ENCODE measurements at places on chromosomes 3 and 15.

GRCh38 chr15:64121614-64122013 lies 25.8 kb downstream of the SNX1 start:
- DNase-seq = no peak

DNA sequence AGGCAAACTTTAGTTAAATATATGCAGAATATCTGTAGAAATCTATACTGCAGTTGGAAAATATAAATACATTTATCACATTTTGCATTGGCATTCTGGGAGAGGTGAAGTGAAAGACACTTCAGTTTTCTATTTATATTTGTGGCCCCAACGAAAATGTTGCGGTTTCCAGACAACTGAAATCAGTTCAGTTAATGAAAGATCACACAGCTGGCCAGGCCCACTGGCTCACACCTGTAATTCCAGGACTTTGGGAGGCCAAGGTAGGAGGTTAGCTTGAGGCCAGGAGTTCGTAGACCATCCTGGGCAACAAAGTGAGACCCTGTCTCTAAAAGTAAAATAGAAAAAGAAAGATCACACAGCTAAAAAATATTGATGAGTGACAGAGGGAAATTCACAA lies 11.9 kb upstream of the CLASP2 start:
- DNase-seq = no peak

DNA sequence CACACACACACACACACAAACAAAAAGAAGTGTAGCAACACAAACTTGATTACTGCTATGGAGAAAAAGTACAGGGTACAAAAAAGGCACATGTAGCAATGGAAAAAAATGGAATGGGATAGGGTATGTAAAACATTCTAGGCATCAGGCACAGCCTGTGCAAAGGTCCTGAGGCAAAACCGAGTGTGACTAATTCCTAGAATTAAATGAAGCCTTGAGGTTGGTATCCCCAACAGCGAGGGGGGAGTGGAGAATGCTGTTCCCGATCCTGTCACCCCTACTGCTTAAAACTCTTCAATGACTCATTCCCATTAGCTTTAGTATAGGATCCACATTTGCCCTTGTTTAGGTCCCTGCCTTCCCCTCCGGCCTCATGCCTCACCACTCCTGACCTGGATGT lies 37.9 kb downstream of the RHCG start:
- no peak for DNase-seq

DNA sequence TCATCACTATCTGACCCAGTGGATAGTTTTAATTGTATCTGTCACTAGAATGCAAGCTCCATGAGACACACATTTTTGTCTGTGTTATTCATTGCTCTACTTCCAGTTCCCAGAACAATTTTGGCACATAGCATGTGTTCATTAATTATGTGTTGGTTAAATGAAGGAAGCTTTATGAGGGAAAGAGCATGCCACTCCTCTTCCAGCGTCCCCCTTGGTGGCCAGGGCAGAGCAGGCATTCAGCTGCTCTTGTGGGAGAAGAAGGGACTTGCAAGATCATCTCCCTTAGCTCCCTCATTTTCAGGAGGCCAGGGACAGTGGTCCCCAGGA lies 489 bp upstream of the GALNT15 start:
- DNase-seq = no peak

DNA sequence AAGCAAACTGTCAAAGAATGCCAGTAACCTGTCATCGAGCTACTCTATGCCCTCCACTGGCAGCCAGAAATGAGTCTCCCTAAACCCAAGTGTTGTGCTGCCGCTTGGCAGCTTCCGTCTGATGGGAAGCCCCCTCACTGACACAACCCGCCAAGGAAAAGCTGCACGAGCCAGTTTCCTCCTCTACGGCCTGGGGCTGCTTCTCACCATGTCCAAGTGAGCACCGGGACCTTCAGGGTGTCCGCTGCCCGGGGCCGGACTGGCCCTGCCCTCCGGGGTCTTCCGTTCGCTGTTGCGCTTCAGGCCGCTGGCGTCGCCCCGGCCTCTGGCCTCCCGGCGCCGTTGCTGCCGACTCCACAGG lies 490 bp downstream of the TOMM70 start:
- no peak for DNase-seq

DNA sequence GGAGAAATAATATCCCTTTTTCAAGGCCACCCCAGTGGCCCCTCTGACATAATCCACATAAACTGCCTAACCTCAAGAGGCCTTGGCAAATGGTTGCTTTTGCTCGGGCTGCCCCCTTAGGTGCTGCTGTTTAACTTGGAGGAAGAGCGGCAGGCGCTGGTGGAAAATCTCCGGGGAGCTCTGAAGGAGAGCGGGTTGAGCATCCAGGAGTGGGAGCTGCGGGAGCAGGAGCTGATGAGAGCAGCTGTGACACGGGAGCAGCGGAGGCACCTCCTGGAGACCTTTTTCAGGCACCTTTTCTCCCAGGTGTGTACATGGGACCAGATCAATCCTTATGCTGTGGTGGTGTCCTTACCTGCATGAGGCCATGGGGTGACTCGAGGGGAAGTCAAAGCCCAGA lies 15.0 kb downstream of the DUOX1 start:
- no peak for DNase-seq

- no peak for DNase-seq
These were observed 18.8 kb upstream of the SATB1 start for GRCh38 chr3:18443665-18444594.

DNA sequence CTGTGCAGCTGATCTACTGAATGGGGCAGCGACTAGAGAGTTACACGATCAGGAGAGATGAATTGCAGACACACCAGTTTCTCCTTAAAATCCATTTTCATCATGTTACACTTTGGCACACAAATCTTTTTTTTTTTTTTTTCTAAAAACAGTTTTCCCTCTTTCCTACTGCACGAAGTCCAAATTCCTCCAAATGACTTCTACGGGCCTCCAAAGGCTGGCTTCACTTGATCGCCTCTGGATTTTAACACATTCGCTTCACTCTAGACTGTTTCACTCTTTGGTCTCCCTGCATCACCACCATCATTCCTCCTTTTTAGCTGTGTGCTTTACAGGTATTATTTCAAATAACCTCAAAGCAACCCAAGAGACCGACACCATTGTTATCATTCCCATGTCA lies 268.6 kb downstream of the RORA start:
- DNase-seq = no peak

- DNase-seq = no peak
These were observed 158.2 kb upstream of the TSC22D2 start for GRCh38 chr3:150249779-150250470.

DNA sequence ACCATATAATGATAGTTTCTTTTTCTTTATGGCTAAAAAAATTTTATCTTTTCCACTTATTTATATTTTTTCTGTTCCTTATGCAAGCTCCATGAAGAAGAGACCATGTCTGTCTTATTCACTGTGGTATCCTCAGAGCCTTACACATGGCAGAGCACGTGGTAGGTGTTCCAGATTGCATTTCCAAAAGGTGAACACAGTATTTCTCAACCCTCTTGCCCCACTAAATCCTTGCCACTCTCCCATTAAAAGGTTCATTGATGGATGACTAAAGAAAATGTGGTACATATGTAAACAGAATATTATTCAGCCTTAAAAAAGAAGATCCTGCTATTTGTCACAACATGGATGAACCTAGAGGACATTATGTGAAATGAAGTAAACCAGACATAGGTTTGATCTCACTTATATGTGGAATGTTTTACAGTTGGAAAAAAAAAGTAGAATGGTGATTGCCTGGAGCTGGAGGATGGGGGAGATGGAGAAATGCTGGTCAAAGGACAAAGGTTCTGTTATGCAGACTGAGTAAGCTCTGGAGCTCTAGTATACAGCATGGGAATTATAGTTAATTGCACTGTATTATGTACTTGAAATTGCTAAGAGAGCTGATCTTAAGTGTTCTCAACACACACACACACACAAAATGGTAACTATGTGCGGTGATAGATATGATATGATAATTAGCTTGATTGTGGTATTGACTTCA lies 266.7 kb downstream of the CNTN3 start:
- no peak for DNase-seq
